NCI-H2029 (cell line): ENCODE measurements at places on chromosomes 12 and 14.

GRCh38 chr12:78241446-78241845 is 410.8 kb downstream of the NAV3 start:
- DNase-seq: peak; percentile 55

GRCh38 chr14:90643982-90644670 is 172.1 kb downstream of the TTC7B start:
- no peak for DNase-seq

DNA sequence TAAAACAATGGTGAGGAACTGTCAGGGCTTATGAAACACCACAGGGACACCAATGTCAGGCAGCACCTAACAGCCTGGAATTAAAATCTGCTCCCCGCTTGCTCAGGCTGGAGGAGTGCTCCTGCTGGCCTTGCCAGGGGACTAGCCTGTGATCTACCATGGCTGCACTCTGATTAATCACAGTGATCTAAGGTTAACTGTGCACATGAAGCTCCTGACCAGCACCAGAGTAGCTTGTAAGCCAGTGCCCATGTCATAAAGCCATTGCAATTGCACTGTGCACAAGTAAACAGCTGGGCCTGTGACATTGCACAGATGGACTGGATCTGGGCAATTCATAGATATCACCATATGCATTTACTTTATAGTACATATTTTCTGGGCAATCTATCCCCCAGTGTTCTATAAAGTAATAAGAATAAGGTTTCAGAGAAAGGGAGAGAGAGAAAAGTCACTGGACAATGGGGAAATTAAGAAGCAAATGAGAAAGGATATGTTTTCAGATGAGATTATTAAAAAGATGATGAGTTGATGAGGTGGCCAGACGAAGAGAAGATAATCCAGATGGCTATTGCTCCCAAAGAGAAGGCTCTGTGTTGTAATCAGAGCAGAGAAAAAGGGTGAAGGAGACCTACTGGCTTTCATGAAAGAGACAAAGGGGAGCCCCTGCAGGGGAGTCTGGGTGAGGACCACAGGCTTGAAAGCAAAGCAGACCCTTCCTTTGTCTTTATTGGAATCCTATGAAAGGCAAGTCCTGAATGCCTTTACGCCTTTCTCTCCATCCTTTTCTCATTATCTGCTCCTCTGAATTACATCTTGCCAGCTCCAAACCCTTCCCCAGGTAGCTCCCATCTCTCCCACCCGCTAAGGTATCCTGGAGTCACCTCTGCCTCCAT is 145.8 kb downstream of the SLC38A6 start:
- no peak for DNase-seq

- DNase-seq: no peak
These were observed 97.2 kb downstream of the LGMN start for GRCh38 chr14:92651106-92651757.

- DNase-seq: peak; percentile 58
These were observed 4.6 kb downstream of the FAM177A1 start for GRCh38 chr14:35050652-35051051.

DNA sequence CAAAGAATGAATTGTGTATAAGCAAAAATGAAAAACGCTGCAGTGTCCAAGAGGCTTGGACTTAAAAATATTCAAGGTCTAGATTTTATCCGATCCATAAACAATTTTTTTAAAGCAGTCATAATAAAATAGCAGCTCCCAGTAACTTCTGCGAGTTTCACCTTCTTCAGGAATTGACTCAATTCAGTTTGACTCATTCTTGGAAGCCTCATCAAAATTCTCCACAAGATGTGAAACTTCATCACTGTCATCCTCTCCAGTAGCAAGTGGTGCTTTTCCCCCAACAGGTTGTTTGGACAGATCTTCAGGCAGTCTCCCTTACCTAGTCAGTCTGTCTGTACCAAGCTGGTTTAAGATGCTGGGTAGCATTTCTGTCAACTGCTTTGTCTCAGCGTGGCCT is 93.5 kb upstream of the FOXG1 start:
- no peak for DNase-seq

DNA sequence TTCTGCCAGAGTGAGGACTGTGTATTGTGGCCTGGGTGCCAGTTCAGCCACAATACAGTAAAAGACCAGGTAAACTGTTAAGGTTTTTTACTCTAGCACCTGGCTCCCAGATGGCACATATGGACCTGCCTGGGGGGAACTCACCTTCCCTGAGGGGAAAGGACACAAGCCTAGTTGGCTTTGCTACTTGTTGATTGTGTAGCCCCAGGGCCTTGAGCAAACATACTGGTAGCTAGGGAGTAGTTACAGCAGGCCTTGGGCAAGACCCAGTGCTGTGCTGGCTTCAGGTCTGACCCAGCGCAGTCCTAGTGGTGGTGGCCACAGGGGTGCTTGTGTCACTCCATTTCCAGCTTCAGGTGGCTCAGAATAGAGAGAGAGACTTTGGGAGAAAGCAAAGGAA is 216.4 kb downstream of the KLHL28 start:
- no peak for DNase-seq

- no peak for DNase-seq
These were observed 27.7 kb upstream of the LTA4H start for GRCh38 chr12:96063046-96063445.

GRCh38 chr14:96243785-96244184 is 12.2 kb upstream of the BDKRB1 start:
- no peak for DNase-seq

GRCh38 chr14:89654998-89655397 is 238.0 kb upstream of the FOXN3 start:
- peak; percentile 43 for DNase-seq

DNA sequence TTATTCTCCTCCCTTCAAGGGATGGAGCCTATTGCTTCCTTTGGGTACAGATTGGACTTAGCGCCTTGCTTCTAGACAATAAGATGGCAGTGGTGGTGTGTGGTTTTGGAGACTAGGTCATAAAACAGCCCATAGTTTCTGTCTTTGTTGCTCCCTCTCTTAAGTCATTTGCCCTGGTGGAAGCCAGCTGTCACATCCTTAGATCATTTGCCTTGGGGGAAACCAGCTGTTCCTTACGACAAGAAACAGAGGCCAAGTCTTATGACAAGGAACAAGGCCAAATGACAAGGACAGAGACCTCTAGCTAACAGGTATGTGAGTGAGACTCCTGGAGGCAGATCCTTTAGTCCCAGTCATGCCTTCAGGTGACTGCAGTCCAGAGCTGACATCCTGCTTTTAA is 9.2 kb upstream of the PALS1 start:
- no peak for DNase-seq

GRCh38 chr12:28191051-28192048 is 1.1 kb downstream of the CCDC91 start:
- DNase-seq: no peak

DNA sequence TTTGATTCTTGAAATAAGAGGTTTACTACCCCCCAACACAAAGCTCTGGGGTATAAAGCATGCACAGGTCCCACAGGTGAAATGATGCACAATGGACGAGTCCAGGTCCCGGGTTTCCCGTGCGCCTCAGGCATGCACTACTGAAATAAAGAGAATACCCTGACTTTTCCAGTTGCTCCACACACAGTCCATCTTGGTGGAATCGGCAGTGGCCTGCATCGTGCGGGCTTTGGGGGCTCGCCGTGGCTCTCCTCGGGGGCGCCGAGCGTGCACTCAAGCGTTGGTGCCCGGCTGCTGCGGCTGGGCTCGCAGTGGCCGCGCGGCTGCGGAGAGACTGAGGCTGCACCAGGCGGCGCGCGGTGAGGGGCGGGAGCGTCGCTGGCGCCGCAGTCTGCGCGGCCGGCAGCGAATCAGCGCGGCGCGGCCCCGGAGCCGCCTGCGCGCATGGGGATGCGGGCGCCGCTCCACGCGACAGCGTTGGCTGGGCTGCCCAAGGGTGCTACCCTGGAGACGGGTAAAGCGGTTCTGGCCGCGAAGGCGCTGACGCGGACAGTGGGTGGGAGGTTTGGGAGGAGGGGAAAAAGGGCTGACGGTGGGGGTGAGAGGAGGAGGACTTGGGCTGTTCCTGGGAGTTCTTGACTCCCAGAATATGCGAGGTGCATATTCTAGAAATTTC is 53.8 kb upstream of the CCDC175 start:
- DNase-seq: peak; percentile 9

DNA sequence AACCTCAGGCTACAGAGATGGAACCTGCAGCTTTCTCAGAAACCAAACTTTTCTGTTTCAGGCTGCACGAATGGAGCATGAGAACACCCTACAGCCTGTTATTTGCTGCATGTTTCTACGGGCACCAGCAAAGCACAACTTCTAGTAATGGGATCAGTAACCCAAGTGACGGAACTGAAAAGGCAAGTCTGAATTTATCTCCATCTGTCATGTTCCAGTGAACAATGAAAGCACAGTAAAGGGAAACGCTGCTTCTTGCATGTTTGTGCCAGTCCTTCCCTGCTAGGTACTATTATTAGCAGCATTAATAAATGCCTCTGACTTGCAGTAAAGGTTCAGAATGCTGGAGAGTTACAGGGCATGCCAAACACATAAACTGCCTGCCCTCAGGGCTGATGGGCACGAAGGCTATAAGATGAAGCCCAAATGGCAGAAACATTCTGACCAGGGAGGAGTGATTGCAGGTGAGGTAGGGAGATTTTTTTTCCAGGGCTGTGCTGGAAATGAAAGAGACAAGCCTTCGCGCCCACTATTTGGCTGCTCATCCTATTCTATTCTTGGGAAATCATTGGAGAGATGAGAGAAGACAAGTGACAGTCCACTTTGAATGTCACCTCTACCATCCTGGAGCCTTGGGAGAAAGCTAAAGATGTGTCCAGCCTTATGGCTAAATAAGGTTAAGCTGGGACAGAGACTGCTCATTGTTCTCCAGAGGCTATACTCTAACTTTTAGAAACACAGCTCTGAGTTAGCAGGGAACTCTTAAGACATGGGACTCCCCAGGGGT is 100.4 kb upstream of the PLXNC1 start:
- DNase-seq: no peak

DNA sequence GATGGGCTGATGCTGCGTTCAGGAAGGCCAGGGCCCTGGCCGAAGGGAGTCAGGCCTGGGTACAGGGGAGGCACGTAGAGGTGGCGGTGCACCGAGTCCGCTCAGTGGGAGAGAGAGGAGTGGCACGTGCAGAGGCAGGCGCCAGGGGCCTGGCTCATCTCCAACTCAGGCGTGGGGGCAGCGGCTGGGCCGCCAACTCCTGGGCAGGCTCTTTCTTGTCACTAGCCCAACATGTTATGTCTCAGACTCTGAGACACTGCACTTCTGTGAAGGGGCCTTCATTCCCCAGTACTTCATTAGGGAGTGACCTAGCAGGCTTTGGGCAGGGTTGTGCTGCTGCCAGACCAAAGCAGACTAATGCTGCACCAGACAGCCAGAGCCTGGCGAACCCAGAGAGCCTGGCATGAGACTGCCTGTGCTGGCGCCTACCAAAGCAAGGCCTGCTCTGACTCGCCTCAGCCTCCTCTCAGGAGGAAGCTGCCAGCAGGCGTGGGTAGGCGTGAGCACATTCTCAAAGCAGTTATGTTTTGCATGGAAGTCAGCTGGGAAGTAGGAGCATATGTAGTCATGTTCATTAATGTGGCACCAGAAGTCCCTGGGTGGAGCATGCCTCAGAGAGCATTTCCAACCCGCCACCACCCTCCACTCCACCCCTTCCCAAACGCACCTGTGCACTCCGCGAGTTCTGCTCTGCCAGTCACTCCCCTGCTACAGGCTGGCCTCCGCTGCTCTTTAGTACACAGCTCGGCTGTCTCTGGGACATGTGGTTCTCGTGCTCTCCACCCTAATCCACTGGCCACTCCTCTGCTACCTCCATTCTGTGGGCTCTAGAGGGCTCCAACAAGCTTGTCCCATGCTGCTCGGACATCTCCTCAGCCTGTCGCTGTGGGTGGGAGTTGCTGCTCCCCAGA is 9.7 kb downstream of the CKB start:
- peak; percentile 61 for DNase-seq

DNA sequence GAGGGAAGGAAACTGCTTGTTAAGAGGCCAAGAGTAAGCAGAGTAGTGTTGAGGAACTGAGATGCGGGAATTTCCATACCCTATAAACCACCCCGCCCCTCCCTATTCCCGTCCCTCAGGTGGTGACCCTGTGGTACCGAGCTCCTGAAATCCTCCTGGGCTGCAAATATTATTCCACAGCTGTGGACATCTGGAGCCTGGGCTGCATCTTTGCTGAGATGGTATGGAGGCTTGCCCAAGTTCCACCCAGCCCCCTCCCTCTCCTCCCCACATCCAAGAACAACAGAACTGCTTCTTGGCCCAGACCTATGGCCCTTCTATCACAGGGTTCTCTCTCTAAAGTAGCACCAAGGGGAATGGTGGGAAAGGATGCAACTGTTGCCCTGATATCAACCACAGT is 2.7 kb downstream of the CDK2 start:
- no peak for DNase-seq

DNA sequence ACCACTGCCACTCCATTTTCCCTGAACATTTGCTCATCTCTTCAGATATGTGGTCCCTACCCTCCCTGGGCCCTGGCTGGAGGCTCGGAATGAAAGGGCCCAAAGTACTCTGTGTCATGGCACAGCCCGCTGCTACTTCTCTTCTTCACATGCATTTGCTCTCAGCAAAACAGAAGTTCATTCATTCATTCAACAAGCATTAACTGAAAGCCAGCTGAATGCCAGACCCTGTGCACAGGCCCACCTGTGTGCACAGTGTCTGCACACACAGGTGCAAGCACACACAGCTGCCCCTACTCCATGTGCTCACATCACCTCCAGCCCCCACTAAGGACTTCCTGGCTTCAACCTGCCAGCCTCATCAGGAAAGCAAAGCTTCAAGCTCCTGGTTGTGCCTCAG is 7.8 kb downstream of the WNT1 start:
- DNase-seq: no peak

DNA sequence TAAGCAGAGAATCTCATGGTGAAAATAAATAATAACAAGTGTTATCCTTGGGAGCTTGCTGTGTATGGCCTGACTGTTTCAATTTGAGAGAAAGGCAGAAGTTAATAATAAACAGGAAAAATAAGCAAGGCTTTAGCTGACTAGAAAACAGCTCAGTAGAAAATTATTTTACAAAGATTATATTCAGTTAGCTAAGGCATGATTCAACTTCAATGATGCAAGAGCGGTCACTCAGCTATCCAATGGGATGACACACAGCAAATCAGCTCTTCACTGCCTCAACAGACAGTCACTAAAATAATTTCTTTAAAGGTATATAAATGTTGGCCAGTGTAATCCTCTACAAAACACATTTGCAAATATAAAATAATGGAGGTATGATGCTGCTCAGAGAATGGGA is 18.6 kb downstream of the GSTZ1 start:
- no peak for DNase-seq

- no peak for DNase-seq
These were observed 134.1 kb downstream of the SLC41A2 start for GRCh38 chr12:104823985-104824461.

DNA sequence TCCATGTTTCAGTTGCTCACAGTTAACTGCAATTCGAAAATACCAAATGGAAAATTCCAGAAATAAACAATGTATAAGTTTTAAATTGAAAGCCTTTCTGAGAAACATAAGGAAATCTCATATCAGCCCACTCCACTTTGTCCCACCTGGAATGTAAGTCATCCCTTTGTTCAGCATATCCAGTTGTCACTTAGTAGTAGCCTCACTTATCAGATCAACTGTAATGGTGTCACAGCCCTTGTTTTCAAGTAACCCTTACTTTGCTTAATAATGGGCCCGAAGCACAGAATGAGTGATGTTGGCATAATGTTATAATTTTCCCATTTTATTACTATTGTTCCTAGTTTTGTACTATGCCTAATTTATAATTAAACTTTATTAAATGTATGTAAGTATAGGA is 646.8 kb downstream of the C12orf50 start:
- DNase-seq: no peak
